ENCODE measurements at places on chromosomes 12 and 14. TPM values are rescaled to one million over a fixed set of nuclear protein-coding genes. Genes with fewer than 3 reads are reported as not detected.

The CLEC4A gene
- 0.89 TPM for polyA plus RNA-seq

The SOAT2 gene
- polyA plus RNA-seq: not detected

The CIDEB gene
- 10.6 TPM for polyA plus RNA-seq

The NPAS3 gene
- 0.51 TPM for polyA plus RNA-seq

The EGLN3 gene
- polyA plus RNA-seq: 2.9 TPM

The AEBP2 gene
- 12.1 TPM for polyA plus RNA-seq

The TAS2R9 gene
- polyA plus RNA-seq: not detected

The C12orf43 gene
- 5.9 TPM for polyA plus RNA-seq

The RPL10L gene
- not detected for polyA plus RNA-seq

The SLCO1B3 gene
- 0.05 TPM for polyA plus RNA-seq

The CAPZA3 gene
- polyA plus RNA-seq: not detected

The DPPA3 gene
- polyA plus RNA-seq: not detected

The TMEM119 gene
- polyA plus RNA-seq: 7.0 TPM

The JDP2 gene
- polyA plus RNA-seq: 49.8 TPM

The TSPAN11 gene
- polyA plus RNA-seq: 0.10 TPM

The KRT3 gene
- polyA plus RNA-seq: not detected

The PPP1R1A gene
- polyA plus RNA-seq: 26.1 TPM

The HIP1R gene
- polyA plus RNA-seq: 42.4 TPM

The IGFBP6 gene
- 437 TPM for polyA plus RNA-seq

The ATL1 gene
- 4.1 TPM for polyA plus RNA-seq

The ADSS1 gene
- 12.6 TPM for polyA plus RNA-seq

The ESRRB gene
- polyA plus RNA-seq: 0.52 TPM

The PRKCH gene
- 19.7 TPM for polyA plus RNA-seq

Data from adipose tissue (tissue), 3 donors.